ENCODE measurements at places on chromosomes 3 and 15. TPM values are rescaled to one million over a fixed set of nuclear protein-coding genes. Genes with fewer than 3 reads are reported as not detected.

The TM4SF4 gene
- total RNA-seq = 0.34 TPM

The LIPC gene
- total RNA-seq = not detected

The SLC24A5 gene
- not detected for total RNA-seq

The IMPDH2 gene
- total RNA-seq = 216 TPM

The GOLGA6L10 gene
- total RNA-seq = 11.0 TPM

The ATP10A gene
- 0.18 TPM for total RNA-seq

The PLAAT1 gene
- 1.7 TPM for total RNA-seq

The BMF gene
- total RNA-seq = 98.9 TPM

The CYFIP1 gene
- total RNA-seq = 111 TPM

DNA sequence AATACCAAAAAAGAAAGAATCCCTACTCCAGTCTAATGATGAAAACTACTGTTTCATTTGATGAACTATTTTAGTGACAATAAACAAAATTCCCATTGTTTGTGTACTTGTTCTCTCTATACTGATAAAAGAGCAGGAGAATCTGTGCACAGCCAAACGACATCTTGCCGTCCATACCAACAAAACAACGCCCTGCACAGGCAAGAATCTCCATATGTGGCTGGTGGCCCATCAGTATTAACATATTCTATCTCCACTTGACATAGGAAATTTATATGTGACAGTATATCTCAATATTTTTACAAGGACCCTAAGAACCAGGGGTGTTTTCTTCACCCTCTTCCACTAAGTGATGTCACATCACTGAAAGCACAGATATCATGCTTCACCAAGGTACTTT lies 279.5 kb downstream of the ULK4 start:
- peaks cover 11% of the 10 kb centered on the region for H3K4me1 ChIP-seq
- no peak overlapping the region for H3K4me3 ChIP-seq
- no peak for DNase-seq
- no peak overlapping the region for H3K27ac ChIP-seq
- H3K36me3 ChIP-seq = no peaks in the 10 kb centered on the region

DNA sequence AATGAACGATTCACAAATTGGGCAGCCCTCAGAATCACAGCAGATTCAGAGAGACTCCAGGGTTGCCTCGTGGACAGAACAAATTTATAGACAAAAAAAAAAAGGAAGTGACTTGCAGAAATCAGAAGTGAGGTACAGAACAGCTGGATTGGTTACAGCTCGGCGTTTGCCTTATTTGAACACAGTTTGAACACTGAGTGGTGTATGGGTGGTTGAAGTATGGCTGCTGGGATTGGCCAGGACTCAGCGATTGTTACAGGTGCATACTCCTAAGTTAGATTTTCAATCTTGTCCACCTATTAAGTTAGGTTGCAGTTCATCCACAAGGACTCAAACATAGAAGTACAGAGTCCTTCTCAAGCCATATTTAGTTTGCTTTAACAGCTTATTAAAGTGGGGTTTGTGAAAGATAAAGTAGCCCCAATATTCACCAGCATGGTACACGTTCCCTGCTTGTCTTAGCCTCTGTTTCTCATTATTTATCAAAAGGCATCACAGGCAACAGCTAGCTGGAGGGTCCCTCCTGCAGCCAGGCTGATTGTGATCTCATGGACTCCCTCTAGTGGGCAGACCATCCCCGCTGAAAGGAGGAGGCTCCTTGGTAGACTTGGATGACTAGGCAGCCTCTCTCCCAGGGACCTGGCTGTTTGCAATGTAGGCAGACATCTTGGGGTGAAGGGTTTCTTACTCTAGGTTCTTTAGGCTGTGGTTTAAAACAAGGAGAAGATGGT lies 17.6 kb upstream of the ALDH1L1 start:
- H3K27me3 ChIP-seq = no peaks in the 10 kb centered on the region
- no peak overlapping the region for H3K27ac ChIP-seq

DNA sequence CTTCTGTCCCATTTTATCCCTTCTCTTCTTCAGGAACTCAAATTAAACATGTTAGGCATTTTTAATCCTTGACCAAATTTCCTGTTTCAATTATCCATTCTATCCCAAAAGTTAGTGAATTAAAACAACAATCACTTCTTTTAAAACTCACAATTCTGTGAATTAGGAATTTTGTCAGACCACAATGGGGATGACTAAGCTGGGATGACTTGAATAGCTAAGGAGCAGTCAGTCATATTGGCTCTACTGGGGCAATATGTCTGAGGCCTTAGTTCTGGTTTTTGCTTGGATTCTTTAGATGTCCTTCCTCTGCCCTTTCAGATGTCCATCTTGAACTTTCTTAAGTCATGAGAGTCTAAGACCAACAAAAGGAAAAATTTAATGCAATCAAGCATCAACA lies 178.2 kb upstream of the TGFBR2 start:
- H3K4me1 ChIP-seq = no peaks in the 10 kb centered on the region
- no peak overlapping the region for H3K27ac ChIP-seq
- peaks cover 4% of the 10 kb centered on the region for H3K36me3 ChIP-seq
- no peak overlapping the region for H3K4me3 ChIP-seq
- H3K27me3 ChIP-seq = no peaks in the 10 kb centered on the region

GRCh38 chr15:78797951-78798350 lies 13.3 kb downstream of the ADAMTS7 start:
- no peaks in the 10 kb centered on the region for H3K27me3 ChIP-seq
- H3K27ac ChIP-seq = no peak overlapping the region
- H3K4me1 ChIP-seq = no peaks in the 10 kb centered on the region

DNA sequence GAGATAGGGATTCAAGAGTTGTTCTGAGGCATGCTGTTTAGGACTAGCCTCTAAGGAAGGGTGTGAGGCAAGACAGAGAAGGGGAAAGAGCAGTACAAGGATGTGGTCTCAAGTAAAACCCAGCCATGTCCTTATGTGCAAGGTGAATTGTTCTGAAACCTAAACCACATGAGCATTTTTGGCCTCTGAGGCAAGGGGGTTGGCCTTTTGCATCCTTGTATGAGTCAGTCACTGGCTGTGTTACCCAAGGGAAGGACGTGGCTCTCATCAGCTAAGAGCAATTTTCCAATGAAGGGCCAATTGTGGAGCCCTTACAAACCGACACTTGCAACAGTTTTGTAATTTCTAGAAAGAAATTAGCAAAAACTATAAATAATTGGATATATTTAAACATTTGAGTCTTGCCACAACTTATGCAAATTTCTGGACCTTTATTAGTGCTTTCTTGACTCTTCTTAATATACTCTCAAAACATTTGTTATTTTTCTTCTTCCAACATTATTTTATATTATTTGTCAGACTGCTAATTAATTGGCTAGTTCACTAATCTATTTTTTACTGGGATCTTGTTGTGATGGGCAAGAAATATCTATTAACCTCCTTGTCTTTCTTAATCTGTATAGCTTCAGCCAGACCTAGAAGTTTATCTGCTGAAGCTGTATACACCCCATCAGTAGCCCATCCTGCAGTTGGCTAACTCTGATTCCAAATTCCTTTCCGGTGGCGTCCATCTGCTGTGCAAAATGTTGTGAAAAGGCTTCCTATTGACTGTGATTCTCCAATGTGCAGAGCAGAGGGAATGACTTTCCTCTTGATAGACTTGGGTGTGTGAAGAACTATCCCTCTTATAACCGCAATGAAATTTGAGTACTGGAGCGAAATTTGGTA lies 97.7 kb upstream of the P2RY1 start:
- H3K4me1 ChIP-seq = no peaks in the 10 kb centered on the region
- H3K27me3 ChIP-seq = no peaks in the 10 kb centered on the region

DNA sequence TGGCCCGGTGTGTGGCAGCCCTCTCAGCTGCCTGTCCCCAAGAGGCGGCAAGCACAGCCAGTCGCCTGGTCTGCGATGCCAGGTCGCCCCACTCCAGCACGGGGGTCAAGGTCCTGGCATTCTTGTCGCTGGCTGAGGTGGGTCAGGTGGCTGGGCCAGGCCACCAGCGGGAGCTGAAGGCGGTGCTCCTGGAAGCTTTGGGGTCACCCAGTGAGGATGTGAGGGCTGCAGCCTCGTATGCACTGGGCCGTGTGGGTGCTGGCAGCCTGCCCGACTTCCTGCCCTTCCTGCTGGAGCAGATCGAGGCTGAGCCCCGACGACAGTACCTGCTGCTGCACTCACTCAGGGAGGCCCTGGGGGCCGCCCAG lies 20.8 kb downstream of the CAND2 start:
- no peak for DNase-seq
- H3K27me3 ChIP-seq = no peaks in the 10 kb centered on the region
- H3K4me1 ChIP-seq = no peaks in the 10 kb centered on the region
- no peak overlapping the region for H3K27ac ChIP-seq
- H3K36me3 ChIP-seq = peaks cover 7% of the 10 kb centered on the region
- no peak overlapping the region for H3K4me3 ChIP-seq

DNA sequence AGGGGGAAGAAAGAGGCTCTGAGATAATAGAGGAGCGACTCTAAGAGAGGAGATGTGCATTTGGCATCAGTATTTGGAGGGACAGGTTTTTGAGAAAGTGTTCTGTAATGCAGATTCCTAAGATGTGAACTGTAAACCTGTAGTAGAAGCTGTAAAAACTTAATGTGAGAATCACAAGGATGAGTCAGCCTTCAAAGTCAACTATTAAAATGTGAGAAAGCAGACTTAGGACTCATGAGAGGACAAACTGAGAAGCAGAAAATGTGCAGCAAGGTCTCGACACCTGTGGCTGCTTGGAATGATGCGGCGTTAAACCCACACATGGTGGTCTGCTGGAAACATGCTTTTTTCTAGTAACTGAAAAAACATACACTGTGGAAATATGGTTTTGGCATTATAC lies 36.0 kb downstream of the USP13 start:
- H3K27me3 ChIP-seq = no peaks in the 10 kb centered on the region
- no peak overlapping the region for H3K4me3 ChIP-seq
- peaks cover 13% of the 10 kb centered on the region for H3K36me3 ChIP-seq
- H3K27ac ChIP-seq = no peak overlapping the region
- peaks cover 1% of the 10 kb centered on the region for H3K4me1 ChIP-seq
- DNase-seq = no peak

- peaks cover 16% of the 10 kb centered on the region for H3K4me1 ChIP-seq
- H3K27ac ChIP-seq = no peak overlapping the region
- H3K4me3 ChIP-seq = no peak overlapping the region
- no peaks in the 10 kb centered on the region for H3K36me3 ChIP-seq
- no peak for DNase-seq
- peaks cover 3% of the 10 kb centered on the region for H3K27me3 ChIP-seq
These were observed 96.6 kb upstream of the LRIG1 start for GRCh38 chr3:66597308-66597863.

DNA sequence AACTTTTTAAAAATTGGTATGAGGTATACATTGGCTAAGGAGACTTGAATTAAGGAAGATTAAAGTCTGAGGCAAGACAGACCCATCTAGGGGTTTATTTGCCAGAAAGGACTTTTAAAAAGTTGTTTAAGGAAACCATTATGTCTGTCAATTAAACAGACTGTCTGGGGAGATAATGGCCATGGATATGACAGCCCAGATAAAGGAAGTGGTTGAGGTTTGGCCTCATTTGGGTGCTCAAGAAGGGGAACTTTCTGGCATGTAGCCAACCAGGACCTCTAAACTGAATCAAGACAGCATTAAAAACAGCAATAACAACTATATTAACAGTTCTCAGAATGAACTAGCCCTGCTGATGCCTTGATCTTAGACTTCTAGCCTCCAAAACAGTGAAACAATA lies 9.9 kb upstream of the CD200R1L start:
- no peaks in the 10 kb centered on the region for H3K4me1 ChIP-seq
- H3K36me3 ChIP-seq = peaks cover 2% of the 10 kb centered on the region
- DNase-seq = no peak
- no peak overlapping the region for H3K4me3 ChIP-seq
- no peaks in the 10 kb centered on the region for H3K27me3 ChIP-seq

DNA sequence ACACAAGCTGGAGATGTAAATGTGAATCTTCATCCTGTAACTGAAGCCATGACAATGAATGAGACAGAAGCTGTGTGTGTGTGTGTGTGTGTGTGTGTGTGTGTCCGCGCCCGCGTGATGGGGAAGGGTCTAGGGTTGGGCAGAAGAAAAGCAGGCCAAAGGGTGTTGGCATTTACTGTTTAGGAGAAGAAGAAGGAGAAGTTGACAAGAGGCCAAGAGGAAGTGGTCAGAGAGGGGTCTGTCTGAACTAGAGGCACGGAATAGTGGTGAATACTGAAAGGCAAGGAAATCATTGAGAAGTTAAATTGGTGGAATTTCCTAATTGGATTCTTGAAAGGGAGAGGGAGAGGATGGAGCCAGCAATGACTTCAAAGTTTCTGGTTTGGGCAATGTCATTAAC lies 5.6 kb upstream of the NCEH1 start:
- H3K36me3 ChIP-seq = peaks cover 9% of the 10 kb centered on the region
- no peak overlapping the region for H3K27ac ChIP-seq
- no peak overlapping the region for H3K4me3 ChIP-seq
- no peaks in the 10 kb centered on the region for H3K4me1 ChIP-seq
- DNase-seq = no peak

DNA sequence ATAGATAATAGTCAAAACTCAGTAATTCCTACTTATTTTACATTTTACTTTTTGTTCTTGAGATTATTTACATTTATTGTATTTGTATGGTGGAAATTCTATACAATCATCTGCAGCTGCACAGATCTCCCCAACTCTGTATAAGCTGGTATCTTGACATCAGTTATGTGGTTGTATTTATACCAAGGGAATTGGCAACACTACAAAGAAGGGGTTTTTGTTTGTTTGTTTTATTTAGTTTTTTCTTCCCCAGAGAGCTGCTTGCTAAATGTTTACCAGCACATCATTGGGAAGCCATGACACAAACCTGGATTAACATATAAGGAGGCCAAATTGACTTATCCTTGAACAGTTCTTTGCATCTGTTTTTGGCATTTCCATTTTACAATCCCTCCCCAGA lies 389.2 kb upstream of the KCNMB2 start:
- peak overlapping the region; percentile 72 for H3K27ac ChIP-seq
- no peak overlapping the region for H3K4me3 ChIP-seq
- peaks cover 33% of the 10 kb centered on the region for H3K4me1 ChIP-seq

DNA sequence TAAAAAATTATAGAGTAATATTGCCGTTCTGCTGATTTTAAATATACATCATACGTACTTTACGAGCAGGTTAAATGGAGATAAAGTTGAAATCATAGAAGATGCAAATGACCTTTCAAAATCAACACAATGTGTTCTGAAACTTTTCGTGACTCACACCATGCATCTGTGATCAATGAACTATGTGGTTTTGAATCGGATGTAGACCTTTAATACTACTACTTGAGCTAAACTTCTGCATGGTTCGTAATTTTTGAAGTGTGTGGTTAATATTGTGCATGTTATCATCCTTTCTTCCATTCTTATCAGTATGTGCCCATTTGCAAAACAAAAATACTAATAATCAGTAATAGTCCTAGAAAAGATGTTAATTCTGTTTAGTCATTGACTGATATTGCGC lies 58.9 kb downstream of the GASK1A start:
- peaks cover 39% of the 10 kb centered on the region for H3K27me3 ChIP-seq
- no peak for DNase-seq
- H3K4me1 ChIP-seq = no peaks in the 10 kb centered on the region

- no peak overlapping the region for H3K27ac ChIP-seq
- DNase-seq = no peak
- H3K4me1 ChIP-seq = peaks cover 55% of the 10 kb centered on the region
- H3K4me3 ChIP-seq = no peak overlapping the region
These were observed 338.2 kb downstream of the ERC2 start for GRCh38 chr3:56130036-56130435.

GRCh38 chr15:83292317-83292716 lies 7.9 kb upstream of the BNC1 start:
- DNase-seq = no peak
- peak overlapping the region; percentile 40 for H3K27ac ChIP-seq
- no peak overlapping the region for H3K4me3 ChIP-seq
- H3K36me3 ChIP-seq = no peaks in the 10 kb centered on the region

- peaks cover 18% of the 10 kb centered on the region for H3K27me3 ChIP-seq
- no peak overlapping the region for H3K4me3 ChIP-seq
- H3K4me1 ChIP-seq = peaks cover 23% of the 10 kb centered on the region
- H3K27ac ChIP-seq = no peak overlapping the region
These were observed 6.4 kb upstream of the FMN1 start for GRCh38 chr15:33200903-33201302.
